Breast epithelium (tissue), 4 donors: ENCODE measurements at places on chromosomes 2 and 18.
A peak's percentile ranks its signal among the peaks of the same experiment; 100 is the strongest.

DNA sequence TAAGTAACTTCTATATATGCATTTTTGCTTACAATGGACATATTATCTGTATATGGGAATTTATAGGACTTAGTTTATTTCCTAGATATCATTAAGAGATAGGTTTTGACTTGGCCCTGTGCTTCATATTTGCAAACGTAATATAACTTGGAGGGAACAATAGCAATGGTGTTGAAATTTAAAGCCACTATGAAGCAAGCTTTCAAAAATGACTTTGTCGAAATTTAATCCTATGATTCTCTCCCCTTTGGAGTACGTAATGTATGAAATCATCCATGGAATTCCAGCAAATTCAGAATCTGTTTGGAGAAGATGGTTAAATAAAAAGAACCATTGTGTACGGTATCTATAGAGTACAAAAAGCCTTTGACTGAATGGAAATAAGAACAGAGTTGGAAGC lies 486.3 kb downstream of the ARHGAP15 start:
- no peak for DNase-seq

GRCh38 chr2:217685255-217685605 lies 317.6 kb downstream of the TNS1 start:
- DNase-seq = peak; percentile 79

DNA sequence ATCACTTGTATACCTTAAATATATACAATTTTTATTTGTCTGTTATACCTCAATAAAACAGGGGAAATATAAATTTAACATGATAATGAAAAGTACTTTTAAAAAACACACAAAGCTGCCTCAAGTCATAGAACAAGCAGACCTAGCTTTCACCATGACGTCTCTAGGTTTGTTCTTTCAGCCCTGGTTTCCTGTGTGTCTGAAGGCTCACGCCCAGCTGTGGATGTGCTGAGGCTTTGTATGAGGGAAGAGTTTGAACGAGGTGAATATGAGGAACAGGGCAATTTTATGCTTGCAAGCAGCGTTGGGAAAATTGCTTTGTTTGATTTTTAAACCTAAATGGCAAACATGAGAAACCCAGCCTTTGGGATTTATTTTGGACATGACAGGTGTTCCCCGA lies 15.3 kb downstream of the SH3RF3 start:
- no peak for DNase-seq

- no peak for DNase-seq
These were observed 200.8 kb downstream of the EIPR1 start for GRCh38 chr2:3176869-3177255.

- no peak for DNase-seq
These were observed 20.4 kb upstream of the CCL20 start for GRCh38 chr2:227793148-227793712.
